H54 (cell line): ENCODE measurements at places on chromosomes 16 and 17.
A peak's percentile ranks its signal among the peaks of the same experiment; 100 is the strongest.

DNA sequence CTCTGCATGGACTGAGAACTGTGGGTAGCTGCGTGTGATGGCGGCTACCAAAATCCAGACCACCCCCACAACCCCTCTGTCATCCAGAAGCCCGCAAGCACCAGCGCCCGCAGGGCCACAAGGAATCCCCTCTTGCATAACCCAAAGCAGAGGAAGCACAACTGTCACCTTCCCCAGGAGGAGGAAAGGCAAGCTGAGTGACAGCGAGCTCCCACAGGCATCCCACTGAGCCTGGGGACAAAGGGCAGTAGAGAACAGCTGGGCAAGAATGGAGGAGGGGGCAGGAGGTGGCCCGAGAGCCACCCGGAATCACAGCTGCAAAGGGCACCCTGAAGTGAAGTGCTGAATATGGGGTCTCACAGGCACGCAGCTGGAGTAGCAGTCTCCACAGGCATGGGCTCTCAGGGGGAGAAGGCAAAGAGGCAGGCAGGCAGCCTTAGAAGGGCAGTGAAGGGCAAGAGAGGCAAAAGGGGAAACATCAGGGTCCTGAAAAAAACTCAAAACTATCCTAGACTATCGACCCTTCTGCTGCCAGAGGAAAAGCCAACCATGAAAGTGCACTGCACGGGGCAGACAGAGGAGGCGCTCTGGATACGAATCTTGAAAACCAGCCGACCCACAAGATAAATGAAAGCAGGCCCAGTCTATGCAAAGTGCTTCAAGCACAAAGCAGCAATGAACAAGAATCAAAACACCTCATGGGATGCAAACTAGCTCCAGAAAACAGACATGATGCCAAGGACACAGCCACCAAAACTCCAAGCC is 17.1 kb downstream of the USP36 start:
- DNase-seq = no peak

DNA sequence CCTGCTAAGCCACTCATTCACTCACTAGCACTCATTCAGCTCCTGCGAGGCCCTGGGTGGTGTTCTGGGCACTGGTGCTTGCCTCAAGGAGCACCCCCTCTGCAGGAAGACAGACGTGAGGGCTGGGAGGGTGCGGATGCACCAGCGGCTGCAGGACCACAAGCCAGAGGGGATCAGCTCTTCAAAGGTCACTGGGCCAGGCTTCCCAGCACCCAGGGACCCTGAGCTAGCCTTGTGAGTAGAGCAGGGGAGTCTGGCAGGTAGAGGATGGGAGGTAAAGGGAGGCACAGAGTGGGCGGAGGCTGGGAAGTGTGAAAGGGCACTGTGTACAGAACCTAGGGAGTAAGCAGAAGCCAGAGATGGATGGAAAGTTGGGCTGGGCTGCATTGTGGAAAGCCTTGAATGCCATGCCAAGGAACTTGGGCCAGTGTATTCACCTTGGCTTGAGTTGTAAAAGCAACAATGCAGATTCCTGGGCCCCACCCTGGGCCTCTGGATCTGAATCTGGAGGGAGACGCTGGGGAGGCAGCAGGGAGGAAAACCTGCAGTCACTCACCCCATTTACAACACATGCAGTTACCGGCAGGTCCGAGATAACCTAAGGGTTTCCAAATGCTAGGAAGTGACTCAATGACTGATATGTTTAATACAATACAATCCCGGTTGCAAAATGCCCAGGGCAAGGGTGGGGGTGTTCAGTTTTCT is 1.7 kb downstream of the IL4R start:
- DNase-seq = peak; percentile 61

- DNase-seq = no peak
These were observed 30.9 kb downstream of the PRPSAP2 start for GRCh38 chr17:18888766-18889290.

DNA sequence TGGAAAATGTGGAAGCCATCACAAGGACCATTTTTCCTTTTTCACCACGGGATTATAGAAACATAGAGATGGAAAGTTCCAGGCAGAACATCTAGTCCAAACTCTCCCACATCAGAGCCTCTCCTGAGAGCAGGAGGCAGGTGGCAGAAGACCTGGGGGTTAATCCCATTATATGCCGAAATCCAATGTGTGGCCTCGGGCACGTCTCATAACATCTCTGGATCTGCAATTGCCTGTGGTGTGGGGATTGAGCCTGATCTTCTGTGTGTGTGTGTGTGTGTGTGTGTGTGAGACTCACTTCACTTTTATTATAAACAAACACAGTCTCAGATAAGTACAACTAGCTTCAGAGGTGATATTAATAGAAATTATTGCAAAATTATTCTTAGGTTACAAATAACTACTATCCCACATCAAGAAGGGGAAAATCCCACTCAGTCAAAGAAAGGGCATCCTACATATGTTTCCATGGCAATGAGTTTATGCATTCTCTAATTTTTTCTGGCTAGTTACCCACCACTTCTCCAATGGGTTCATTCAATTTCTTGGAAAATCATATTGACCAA is 199.1 kb downstream of the FOXL1 start:
- DNase-seq = no peak

DNA sequence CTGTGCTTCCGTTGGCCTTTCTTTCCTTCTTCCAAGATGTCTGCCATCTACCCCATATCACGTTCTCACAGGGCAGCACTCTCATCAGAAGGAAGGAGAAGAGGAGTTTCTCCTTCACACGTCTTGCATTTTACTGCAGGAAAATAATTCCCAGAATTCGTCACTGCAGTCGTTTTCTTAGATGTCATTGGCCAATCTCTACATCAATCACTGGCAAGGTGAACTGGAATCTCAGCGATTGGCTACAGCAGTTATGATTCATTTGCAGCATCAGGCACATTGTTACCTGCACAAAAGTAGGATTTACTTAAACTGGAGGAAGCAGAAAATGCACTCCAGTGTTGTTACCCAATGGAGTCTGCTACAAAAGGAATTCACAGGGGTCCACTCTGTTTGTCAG is 277.2 kb upstream of the RBFOX1 start:
- no peak for DNase-seq

- no peak for DNase-seq
These were observed 224.2 kb downstream of the ENGASE start for GRCh38 chr17:79298799-79299198.

DNA sequence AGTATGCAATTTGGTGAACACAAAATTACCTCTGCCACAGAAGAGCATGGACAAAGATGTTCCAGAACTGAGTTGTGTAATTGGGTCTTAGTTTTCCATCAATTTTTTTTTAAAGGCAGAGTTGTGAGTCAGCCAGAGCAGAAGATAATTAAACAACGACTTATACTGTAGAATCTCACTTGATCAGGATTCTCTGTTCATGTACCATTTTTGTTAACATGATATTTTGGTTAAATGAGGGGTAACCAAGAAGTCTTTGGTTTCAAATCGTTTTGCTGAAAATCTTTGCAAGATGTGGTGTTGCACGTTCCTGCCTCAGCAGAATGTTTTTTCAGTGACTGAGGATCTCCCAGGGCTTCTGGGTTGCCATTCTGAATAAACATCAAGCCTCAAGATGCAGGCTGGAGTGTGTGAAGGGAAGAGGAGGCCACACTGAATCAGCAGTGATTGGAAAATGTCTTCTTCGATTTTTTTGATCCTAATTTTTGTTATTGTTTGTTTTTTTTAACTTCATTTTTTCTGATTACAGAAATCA is 232.6 kb upstream of the IRX3 start:
- no peak for DNase-seq

- no peak for DNase-seq
These were observed 3.5 kb downstream of the SOCS1 start for GRCh38 chr16:11252482-11252931.

DNA sequence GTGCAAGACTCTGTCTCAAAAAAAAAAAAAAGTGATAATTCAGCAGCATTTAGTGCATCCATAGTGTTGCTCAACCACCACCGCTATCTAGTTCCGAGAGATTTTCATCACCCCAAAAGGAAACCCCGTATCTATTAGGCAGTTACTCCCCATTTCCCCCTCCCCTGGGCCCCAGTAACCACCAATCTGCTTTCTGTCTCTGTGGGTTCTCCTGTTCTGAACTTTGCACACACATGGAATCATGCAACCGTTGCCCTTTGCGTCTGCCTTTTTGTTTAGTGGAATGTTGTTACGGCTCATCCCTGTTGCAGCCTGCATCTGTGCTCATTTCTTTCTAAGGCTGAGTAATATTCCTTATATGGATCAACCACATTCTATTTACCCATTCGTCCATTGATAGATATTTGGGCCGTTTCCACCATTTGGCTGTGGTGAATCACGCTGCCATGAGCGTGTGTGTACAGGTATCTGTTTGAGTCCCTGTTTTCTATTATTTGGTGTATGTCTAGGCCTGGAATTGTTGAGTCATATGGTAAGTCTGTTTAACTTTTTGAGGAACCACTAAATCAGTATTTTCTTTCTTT is 8.7 kb upstream of the SYNGR2 start:
- no peak for DNase-seq

- DNase-seq = peak; percentile 94
These were observed 9.1 kb downstream of the ZNF668 start for GRCh38 chr16:31064882-31065461.

- no peak for DNase-seq
These were observed 24.3 kb upstream of the CDH15 start for GRCh38 chr16:89147085-89147817.

- DNase-seq = no peak
These were observed 23.7 kb downstream of the SRL start for GRCh38 chr16:4218202-4218601.

DNA sequence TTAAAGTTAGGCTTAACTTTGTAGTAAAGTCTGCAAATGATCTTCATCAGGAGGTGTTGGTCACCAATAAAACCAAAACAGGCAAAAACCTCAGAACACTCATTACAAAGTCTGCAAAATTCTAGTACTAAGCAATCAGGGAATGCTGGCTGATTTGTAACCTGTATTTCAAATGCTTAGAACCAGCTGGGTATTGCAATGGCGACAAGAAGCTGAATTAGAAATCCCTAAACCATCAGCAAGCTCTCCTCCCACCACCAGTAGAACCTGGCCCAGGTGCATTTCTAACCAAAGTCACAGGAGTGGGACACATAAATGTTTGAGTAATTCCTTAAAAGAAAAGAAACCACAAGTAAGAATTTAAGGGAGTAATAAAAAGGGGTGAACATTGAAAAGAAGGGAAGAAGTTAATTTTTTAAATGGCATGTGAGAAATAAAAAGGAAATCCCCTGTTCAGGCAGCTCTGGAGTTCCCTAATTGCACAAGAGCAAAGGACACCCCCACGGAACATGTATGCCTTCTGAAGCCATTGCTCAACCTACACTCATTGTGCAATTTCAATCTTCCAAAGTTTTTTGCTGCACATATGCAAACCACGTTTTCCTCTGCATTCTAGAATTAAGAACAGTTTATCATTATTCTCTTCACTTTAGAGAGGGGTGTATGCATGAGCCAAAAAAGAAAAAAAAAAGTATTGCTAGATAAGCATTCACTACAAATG is 102.9 kb downstream of the HIC1 start:
- DNase-seq = no peak

- DNase-seq = no peak
These were observed 37.6 kb downstream of the MAP3K3 start for GRCh38 chr17:63659850-63660249.

- DNase-seq = no peak
These were observed 92.1 kb upstream of the ZNF750 start for GRCh38 chr17:82931699-82932517.

- no peak for DNase-seq
These were observed 348.5 kb downstream of the KCNJ2 start for GRCh38 chr17:70517816-70518215.

DNA sequence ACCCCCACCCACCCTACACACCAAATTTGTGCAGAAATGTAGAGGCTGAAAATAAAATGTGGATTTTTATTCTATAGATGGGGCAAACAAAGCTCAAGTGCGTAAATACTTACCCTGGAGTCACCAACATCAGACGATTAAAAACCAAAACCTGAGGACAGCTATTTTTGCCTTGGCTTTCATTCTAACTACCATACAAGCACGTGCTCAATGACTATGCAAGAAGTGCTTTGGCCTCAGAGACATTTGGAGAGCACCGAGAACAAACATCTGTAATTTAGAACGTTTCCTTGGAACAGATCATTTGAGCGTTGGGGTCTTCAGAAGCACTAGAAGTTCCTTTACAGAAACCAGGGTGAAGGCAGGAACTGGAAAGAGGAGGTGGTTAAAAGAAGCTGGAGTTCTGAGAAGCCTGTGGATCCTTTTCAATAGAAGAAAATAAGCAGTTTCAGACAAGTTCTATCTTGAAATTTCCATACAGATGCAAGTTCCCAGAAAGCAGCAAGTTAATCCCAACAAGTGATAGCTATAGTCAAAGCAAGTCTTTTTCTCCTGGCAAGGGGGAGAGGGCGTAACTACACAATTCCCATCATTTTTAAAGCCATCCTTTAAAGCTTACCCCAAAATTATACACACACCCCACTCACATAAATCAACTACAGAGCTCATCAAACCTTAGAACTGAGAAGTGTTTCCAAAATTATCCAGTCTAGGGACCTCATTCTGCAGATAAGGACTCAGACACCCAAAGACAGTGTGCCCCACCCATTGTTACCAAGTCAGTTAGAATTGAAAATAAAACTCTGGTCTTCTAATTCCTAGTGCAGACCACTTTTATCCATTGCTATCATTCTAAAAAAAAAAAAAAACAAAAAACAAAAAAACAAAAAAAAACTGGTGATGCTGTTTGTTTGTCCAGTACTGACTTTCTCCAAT is 29.6 kb upstream of the CDRT4 start:
- DNase-seq = no peak

DNA sequence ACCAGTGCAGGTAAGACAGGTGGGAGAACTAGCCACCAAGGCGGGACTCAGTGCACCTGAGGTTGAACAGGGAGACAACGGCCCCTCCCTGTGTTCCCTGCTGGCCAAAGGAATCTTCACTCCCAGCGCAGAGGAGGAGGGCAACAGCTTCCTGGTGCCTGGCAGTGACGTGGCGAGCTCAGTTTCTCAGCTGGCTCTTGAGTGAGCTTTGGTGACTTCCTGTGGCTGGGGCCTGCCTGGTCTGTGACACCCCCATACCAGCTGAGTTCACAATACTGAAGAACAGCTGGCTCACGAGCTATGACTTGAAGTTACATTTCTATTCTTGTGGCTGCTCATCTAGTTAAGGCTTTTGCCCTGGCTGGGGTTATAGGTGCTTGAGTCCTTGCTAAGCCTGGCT is 26.1 kb downstream of the WNT9B start:
- DNase-seq = no peak

GRCh38 chr16:3665508-3665907 is 11.0 kb downstream of the DNASE1 start:
- DNase-seq = no peak

- DNase-seq = no peak
These were observed 102.1 kb downstream of the ZNF778 start for GRCh38 chr16:89319631-89319885.
